ENCODE measurements at places on chromosomes 6 and 20. TPM values are rescaled to one million over a fixed set of nuclear protein-coding genes. Genes with fewer than 3 reads are reported as not detected.

Gene COL19A1
- not detected for total RNA-seq

Gene CST5
- total RNA-seq, result not detected

Gene ARMC2
- 7.6 TPM for total RNA-seq

DNA sequence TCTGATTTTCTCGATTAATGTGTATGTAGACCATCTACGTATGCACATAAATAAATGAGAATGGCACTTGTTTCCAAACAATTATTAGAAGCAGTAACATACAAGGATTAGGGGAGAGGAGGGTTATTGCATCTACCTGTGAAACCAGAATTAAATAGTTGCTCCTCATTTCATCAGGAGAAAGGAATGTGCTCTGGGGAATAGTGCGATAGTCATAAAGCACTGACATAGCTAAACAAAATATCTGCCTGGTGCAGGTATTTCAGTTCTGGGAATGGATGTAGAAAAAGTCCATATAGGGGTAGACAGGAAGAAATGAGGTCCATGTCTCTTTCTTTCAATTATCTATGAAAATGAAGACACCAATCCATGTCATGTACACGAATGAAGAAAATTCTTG, 1.6 kb upstream of the ID4 start:
- H3K4me1 ChIP-seq, result peaks cover 17% of the 10 kb centered on the region
- no peak for DNase-seq
- H3K4me3 ChIP-seq, result no peak overlapping the region
- no peak overlapping the region for H3K27ac ChIP-seq
- H3K27me3 ChIP-seq, result no peaks in the 10 kb centered on the region
- peaks cover 8% of the 10 kb centered on the region for H3K36me3 ChIP-seq

- no peaks in the 10 kb centered on the region for H3K27me3 ChIP-seq
- peaks cover 9% of the 10 kb centered on the region for H3K4me1 ChIP-seq
- H3K27ac ChIP-seq, result no peak overlapping the region
- no peak overlapping the region for H3K4me3 ChIP-seq
- peaks cover 33% of the 10 kb centered on the region for H3K36me3 ChIP-seq
These were observed 122.9 kb downstream of the IRF4 start for GRCh38 chr6:514396-514978.

- no peak overlapping the region for H3K4me3 ChIP-seq
- H3K36me3 ChIP-seq, result no peaks in the 10 kb centered on the region
- no peaks in the 10 kb centered on the region for H3K4me1 ChIP-seq
These were observed 24.8 kb downstream of the MTCL3 start for GRCh38 chr6:127494240-127494767.

DNA sequence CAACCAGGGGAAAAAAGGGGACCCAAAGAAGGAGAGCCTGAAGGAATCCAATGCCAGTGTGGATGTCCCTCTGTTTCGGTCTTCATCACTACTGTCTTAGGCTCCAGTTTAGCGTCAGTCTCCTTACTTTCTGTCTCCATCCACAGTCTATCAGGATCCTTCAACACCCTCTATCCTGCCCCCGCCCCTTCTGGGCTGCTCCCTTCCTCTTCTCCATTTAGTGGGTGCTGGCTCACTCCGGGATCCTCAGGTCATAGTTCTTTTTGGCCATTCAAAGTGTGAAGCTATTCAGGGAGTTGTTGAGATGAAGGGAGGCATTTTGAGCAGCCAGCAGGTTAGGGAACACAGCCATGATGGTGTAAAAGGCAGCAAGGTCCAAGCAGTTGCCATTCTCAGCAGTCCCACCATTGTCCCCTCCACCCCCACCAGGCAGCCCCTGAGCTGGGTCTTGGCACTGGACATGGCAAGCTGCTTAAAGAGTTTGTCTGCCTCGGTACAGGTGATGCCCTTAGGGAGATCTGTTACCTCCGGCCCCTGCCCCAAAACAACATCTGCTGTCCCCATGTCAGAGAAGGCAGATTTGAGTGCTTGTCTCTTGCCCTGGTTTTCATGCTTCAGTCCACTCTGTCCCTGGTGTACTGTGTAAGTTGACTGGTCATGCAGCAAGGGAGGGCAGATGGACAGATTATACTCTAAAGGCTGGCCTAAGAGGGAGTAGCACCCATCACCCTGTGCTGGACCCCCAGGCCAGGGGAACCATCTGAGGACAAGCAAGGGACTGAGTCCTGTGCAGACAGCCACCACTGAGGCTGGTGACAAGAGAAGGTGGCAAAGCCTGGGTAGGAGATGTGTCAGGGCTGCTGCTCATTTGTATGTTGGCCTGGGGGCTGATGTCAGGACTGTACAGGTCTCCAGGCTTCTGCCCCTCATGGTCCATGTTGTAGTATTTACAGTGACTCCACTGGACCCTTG, 842.0 kb downstream of the HACE1 start:
- no peak overlapping the region for H3K27ac ChIP-seq
- H3K4me3 ChIP-seq, result no peak overlapping the region
- no peaks in the 10 kb centered on the region for H3K36me3 ChIP-seq

DNA sequence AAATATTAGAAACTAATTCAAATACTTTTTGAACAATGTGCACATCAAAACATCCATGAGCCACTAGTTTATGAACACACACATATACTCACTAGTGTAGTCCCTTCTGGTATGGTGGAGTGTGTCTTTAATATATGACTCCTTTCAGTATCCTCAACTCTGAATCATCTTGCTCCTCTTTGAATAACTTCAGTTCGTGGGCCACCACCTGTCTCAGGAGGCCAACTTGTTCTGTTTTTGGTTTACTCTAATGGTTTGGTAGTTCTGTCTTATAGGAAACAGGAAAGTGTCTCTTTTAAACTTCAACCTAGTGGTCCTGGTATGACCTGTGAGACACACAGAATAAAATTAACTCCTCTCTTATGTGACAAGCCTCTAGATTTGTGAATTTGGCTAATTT, 55.6 kb downstream of the ZNF292 start:
- no peak overlapping the region for H3K4me3 ChIP-seq
- H3K27ac ChIP-seq, result no peak overlapping the region
- DNase-seq, result no peak
- no peaks in the 10 kb centered on the region for H3K27me3 ChIP-seq

GRCh38 chr6:149128489-149129145, 188.9 kb upstream of the TAB2 start:
- no peak overlapping the region for H3K27ac ChIP-seq
- peaks cover 20% of the 10 kb centered on the region for H3K4me1 ChIP-seq
- no peak for DNase-seq
- H3K4me3 ChIP-seq, result no peak overlapping the region

GRCh38 chr6:155420492-155420891, 35.1 kb downstream of the NOX3 start:
- no peak overlapping the region for H3K27ac ChIP-seq
- no peak for DNase-seq
- peaks cover 22% of the 10 kb centered on the region for H3K4me1 ChIP-seq
- no peaks in the 10 kb centered on the region for H3K36me3 ChIP-seq
- no peak overlapping the region for H3K4me3 ChIP-seq
- H3K27me3 ChIP-seq, result no peaks in the 10 kb centered on the region

DNA sequence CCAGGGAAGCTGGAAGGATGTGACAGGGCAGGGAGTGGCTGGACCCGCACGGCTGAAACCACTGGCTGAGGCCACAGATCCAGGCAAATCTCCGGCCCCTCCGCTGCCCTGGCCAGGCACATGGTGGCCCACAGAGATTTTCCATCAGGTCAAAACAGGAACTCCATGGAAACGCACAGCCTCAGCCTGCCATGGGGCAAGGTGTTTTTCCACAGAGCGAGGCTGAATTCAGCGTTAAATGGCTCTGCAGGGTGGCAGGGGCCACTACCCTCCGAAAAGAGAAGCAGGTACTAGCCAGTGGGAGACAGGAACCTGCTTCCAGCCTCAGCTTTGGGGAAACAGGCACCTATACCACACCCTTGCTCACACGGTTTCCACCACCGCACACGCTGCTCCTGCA, 53.1 kb downstream of the PREX1 start:
- H3K36me3 ChIP-seq, result peaks cover 8% of the 10 kb centered on the region
- no peak overlapping the region for H3K27ac ChIP-seq
- H3K4me3 ChIP-seq, result no peak overlapping the region

- peaks cover 24% of the 10 kb centered on the region for H3K4me1 ChIP-seq
- no peak for DNase-seq
- H3K27me3 ChIP-seq, result no peaks in the 10 kb centered on the region
- no peak overlapping the region for H3K27ac ChIP-seq
- H3K4me3 ChIP-seq, result no peak overlapping the region
These were observed 95.1 kb downstream of the MMS22L start for GRCh38 chr6:97187951-97188350.

Measured in osteocyte (in vitro differentiated cells).